ENCODE measurements at places on chromosomes 3 and 15.

GRCh38 chr15:73682600-73683090, 1.5 kb upstream of the CD276 start:
- no peak for DNase-seq

GRCh38 chr3:41041462-41041861, 157.8 kb upstream of the CTNNB1 start:
- no peak for DNase-seq

DNA sequence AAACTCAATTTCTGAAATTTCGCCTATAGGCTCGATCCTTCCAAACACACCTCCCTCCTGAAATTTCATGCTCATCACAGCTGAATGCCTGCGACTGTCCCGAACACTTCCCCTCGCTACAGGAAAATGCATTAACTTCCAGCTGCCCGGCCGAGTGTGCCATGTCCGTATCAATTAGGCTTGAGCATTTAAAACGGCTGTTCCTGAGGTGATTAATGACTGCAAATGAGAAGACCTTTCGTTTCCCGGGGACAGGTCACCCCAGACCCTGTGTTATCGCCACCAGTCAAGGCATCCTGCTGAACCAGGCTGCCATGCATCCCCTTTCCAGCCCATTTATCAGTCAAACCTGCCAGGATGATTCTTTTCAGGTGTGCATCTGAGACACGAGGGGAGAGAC, 63.3 kb downstream of the THBS1 start:
- no peak for DNase-seq

DNA sequence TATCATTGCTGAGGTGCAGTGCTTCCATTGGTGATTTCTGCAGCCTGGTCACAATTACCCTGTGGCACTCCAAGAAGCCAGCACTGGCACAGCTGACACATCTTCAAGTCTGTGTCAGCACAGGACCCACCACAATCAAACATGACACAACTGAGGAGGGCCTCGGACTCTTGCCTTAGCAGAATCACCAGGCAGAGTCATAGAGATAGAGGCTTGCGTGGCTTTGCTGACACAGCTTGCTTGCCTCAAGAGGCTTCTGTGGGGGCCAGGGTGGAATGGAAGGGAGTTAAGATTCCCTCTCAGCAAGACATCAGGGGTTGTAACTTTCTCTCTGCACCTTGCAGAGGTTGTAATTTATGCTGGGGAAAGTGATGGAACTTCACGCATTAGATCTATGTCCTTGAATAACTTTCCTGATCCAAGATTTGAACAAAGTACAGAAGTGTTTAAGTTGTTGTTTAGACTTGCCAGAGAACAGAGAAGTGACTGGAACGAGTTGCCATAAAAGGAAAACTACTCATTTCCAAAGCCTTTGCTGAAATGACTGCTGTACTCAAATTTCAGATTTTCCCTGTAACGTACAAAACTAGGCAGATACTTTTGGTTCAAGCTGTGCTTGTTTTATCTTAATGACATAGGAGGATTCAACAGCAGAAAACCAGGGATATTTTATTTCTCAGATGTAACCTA, 170.7 kb downstream of the DIPK2A start:
- no peak for DNase-seq

GRCh38 chr3:143653493-143653892, 194.8 kb downstream of the SLC9A9 start:
- no peak for DNase-seq

DNA sequence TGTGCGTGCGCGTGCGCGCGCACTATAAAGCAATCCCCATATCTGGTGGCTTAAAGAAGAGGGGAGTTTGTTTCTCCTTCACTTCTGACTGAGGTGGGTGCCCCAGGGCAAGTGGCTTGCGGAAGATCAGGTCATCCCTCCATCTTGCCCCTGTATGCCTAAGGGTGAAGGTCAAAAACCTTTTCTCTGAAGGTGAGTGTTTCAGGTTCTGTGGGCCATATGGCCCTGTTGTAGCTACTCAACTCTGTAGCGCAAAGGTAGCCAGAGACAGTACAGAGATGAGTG, 5.5 kb downstream of the ABTB1 start:
- no peak for DNase-seq

GRCh38 chr3:51386852-51387229, 1.8 kb downstream of the MANF start:
- no peak for DNase-seq

Data from NCI-H187 treated with DMSO at 0.1 percent for 48 hours (cell line).